ENCODE measurements at places on chromosomes 3 and 15.

- no peak for DNase-seq
Measured at GRCh38 chr15:37015451-37015850, 84.9 kb downstream of the MEIS2 start.

GRCh38 chr15:69734699-69735098 is 282.1 kb downstream of the RPLP1 start:
- no peak for DNase-seq

- DNase-seq = peak; percentile 31
Measured at GRCh38 chr3:49295489-49296058, 18.5 kb upstream of the C3orf62 start.

DNA sequence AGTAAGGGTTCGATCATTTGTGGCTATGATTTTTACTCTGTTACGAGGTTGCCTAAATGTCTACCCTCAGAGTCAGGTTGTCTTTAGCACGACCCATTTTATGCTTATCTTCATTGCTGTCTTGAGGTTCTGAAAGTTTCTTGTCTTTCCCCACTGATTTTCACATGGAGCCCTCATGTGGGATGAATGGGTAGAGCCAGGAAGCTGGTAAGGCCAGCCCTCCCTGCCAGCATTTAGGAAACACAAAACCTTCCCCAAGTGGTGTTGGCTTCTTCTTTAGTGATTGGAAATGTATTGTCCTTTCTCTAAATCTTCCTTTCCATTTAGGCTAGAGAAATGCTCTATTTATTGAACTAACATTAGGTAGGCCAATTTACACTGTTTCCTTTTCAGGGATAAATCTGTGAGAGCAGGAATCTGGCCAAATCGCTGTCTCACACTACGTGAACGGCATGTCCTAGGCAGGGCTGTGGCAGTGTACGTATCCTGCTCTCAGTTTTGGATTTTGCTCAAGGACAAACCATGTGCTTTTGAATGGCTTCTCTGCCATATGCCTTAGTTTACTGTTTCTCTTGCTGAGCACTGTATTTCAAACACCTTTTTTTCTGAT is 43.7 kb downstream of the MYZAP start:
- no peak for DNase-seq

- no peak for DNase-seq
Measured at GRCh38 chr3:173875790-173876189, 478.2 kb downstream of the NLGN1 start.

GRCh38 chr15:68302729-68303128 is 25.2 kb downstream of the FEM1B start:
- no peak for DNase-seq

- no peak for DNase-seq
Measured at GRCh38 chr3:24734019-24734418, 239.4 kb upstream of the THRB start.

DNA sequence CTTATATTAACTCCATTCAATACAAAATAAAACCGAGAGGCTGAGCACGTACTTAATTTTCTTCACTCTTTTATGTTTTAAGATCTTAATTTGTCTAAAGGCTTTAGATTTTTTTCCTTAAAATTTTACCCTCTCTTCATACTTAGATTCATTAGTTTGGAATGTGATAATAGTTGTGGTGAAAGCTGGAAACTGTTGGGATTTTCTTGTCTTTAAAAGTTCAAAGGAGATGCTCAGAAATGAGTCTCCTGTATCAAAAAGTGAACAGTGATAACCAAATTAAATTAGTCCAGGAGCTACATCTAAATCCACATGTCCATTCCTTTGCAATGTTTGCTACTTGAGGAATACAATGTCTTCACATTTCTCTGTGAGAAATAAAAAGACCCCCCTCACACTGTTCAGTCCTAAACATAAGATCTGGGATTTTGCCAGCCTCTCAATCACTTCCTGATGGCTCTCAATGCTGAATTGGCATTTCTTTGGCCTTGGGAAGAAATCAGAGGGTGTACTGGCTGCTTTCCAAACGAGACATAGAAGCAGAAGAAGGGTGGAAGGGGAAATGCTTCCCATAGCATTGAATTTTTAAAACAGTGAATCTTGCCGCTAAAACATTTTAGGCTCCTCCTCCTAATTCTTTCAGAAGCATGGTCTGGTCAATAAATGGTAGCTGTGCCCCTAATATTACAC is 245.0 kb downstream of the SHOX2 start:
- no peak for DNase-seq

DNA sequence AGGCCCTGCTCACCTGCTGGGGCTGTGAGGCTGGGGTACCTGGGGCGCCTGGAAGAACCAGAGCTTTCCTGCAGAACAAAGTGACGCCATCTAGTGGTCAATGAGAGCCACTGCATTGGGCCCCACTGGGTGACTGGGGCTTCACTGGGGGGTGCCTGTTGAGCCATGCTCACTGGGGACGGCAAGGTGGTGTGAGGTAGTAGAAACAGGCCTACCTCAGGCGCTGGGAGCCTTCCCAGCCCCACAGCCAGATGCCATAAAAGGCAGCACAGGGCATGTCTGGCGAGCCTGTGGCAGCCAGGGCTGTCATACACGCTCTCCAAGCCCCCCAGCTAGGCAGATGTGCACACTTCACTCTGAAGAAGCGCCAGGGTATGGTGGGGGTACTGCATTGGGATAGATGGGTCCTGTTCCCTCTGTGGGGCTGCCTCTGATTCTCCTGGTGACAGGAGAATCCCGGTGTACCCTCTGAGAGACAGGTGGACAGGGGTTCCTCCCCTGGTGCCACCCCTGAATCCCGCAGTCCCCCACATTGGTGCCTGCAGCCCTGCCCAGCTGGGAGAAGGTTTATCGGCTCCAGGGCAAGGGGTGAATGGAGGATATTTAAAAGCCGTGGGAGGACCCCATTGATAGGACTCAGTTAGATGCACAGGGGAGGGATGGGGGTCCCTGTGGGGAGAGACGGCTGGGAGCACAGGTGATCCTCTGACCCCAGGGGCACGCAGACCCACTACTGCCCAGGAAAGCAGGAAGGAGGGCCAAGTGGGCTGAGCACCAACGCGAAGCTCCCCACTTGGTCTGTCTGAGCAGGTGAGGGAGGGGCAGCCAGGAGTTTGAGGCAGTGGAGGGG is 178.8 kb downstream of the NSMCE3 start:
- peak; percentile 53 for DNase-seq

- no peak for DNase-seq
Measured at GRCh38 chr15:53869044-53869805, 109.0 kb upstream of the UNC13C start.

- no peak for DNase-seq
Measured at GRCh38 chr3:53617893-53618523, 123.6 kb downstream of the CACNA1D start.

GRCh38 chr15:66188464-66188863 is 65.1 kb downstream of the MEGF11 start:
- DNase-seq = no peak

DNA sequence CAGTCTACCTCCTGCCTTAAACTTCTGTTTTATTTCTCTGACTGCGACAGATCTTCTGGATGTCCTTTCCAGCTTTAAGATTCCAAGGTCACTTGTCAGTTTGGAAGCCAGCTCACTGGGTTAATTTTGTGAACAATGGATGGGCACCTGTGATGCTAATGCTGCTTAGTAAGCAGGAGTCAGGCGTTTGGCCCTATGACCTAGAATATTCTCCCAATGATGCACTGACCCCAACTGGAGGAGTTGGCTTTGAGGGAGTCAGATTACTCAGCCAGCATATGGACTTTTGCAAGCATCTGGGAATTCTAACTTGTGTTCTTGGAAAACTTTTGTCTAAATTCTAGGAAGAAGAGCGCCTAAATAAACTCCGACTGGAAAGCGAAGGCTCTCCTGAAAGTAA is 28.1 kb downstream of the HACD3 start:
- DNase-seq = no peak

GRCh38 chr15:67776600-67776999 is 48.7 kb upstream of the SKOR1 start:
- DNase-seq = no peak

- no peak for DNase-seq
Measured at GRCh38 chr3:72081471-72082185, 296.7 kb upstream of the PROK2 start.

DNA sequence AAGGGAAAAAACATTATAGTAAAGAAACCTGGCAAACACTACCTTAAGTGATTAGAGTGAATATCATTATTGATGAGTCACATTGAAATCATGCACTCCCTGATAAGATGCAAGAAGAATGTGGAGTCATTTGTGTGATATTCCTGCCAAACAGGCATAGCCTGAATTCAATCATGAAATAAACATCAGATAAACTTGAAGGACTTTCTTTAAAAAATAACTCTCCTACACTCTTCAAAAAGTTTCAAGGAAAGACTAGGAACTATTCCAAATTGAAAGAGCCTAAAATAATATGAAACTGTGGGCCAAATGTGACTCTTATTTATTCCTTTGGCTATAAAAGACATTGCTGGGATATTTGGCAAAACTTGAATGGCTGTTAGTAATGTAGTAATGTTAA is 625.7 kb upstream of the LMCD1 start:
- no peak for DNase-seq

DNA sequence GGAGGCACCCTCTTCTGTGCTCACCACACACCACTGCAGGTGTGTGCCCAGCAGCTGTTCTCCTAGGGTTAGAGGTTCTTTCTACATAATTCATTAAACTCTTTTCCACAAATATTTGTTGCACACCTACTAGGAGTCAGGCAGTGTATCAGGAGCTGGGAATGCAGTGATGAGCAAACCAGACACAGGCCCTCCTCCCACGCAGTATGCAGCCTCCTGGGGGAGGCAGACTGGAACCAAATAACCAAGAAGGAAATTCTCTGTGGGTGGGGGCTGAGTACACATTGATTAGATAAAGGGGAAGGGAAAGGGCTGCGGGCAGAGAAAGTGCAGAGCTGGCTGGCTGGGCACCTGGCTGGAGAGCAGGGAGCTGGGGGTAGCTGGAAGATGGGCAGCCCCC is 18.5 kb upstream of the C3orf22 start:
- DNase-seq = no peak

- DNase-seq = no peak
Measured at GRCh38 chr3:16386561-16386960, 121.5 kb downstream of the OXNAD1 start.

- no peak for DNase-seq
Measured at GRCh38 chr15:35279811-35280210, 194.7 kb upstream of the NANOGP8 start.

- DNase-seq = no peak
Measured at GRCh38 chr3:188025555-188025954, 128.4 kb upstream of the LPP start.

DNA sequence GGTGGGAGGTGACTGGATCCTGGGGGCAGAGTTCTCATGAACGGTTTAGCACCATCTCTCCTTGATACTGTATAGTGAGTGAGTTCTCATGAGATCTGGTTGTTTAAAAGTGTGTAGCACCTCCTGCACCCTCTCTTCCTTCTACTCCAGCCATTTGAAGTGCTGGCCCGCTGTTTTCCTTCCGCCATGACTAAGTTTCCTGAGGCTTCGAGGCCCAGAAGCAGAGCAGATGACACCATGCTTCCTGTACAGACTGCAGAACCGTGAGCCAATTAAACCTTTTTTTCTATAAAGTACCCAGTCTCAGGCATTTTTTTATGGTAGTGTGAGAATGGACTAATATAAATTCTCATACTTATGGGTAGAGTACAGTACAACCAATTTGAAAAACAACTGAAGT is 123.6 kb upstream of the BHLHE40 start:
- no peak for DNase-seq

DNA sequence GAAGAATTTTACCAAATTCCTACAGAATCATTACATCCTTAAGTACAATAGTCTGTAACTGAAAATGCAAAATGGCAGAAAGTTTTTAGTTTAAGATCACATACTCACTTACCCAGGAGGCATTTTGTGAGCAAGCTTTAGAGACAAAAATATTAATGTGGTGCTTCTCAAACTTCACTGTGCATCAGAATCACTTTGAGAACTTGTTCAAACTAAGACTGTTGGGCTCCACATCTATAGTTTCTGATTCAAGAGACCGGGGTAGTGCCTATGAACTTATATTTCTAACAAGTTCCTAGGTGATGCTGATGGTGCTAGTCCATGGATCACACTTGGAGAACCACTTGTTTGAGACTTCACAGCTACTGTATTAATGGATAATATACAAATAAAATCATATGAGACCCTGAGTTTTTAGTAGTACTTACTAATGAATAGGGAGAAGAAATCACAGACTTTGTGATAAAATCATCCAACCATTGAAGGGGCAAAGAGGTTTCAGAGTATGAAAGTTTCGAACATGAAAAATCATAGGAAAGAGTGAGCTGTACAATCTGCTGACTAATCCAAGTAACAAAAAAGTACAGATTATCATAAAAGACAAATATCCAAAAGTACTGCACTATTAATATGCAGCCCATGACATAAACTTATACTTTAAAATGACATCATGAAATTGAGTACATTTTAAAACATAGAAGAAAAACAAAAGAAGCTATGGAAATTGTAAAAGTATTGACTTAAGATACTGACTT is 110.3 kb downstream of the ADAM10 start:
- DNase-seq = no peak

DNA sequence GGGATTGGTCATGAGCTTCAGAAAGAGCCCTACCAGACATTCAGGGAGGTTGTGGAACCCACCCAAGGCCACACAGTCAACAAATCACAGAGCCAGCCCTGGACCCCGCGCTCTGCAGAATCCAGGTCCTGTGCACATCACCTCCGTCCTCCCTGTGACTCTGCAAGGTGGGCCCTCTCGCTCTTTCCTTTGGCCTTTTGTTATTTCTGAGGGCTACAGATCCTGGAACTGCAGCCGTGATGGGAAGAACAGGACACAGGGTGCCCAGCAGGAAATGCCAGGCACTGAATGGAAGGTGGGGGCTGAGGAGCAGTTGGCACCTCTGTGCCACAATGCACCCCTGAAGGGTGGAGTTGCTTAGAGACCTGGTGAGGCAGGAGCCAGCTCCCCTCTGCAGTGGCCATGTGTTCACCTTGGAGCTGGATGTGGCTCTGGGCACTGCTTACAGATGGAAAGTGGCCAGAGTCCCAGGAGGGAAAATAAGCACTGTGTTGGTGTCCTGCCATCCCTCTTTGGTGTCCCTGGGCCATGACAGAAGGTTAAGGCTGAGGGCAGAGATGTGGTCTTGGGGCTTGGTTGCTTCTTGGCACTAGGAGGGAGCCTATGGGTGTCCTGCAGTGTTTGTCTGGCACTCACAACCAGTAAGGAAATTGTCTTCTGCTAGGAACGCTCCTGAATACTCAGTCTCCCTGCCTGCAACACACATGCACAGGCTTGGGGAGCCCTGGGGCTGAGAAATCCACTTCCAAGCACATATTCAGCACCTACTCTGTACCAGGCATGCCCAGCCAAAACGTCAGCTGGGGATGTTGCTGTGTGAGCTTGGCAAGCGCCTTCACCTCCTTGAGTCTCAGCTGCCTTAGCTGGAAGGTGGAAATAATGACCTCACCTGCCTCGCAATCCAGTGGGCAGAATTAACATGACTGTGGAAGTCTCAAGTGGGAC is 98.0 kb upstream of the SLC6A6 start:
- DNase-seq = no peak

DNA sequence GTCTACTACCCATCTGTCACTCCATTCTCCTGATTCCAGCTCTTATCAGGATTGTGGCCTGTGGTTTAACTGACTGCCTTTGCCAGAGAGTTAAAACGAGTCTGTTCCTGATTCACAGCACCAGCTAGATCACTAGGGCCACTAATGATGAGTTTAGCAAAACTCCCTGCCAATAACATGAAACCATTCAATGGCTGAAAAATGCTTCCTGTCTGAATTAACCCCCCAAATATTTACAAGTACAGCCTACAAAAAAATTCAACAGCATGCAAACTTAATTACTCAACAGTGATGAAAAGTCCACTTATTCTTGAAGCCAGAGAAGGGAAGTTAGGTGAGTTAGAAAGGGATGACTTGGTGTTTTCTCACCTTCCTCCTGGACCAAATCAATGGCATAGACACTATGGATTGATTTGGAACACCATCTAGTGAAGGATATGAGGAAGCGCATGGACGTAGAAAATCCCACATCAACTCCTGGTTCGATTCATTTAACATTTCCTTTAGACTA is 141.4 kb downstream of the TGFBR2 start:
- DNase-seq = no peak

All from activated CD4-positive, alpha-beta T cell treated with anti-CD3 and anti-CD28 coated beads, Interleukin-2, amount 50 U/mL, for 24 hours (primary cell).